ENCODE measurements at places on chromosomes 12 and 14.

DNA sequence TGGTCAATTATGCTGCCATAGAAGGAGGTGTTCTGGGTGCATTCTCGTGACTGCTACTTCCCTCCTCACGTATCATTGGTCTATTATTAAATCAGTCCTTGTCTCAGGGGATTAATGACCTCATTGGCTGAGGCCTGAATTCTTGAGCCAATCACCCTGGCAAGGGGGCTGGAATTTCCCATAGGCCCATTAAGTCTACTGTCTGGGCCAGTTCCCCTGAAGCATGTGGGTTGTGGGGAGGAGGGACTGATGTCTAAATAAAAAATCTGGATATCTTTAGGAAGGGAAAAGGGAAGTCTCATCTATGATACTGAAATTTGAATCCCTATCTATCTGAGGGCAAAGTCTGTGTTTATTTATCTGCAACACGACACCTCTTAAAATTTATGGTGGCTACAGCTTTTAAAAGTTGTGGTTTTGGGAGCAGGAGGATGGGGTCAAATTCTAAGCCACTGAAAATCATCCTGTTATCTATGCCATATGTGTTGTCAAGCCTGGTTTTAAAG, 71.9 kb downstream of the DYRK2 start:
- DNase-seq = no peak

- DNase-seq = peak; percentile 50
Observed at GRCh38 chr12:104733717-104734175, 224.3 kb downstream of the SLC41A2 start.

- DNase-seq = no peak
Observed at GRCh38 chr14:42241101-42241500, 634.4 kb downstream of the LRFN5 start.

- no peak for DNase-seq
Observed at GRCh38 chr12:117499759-117500485, 138.5 kb upstream of the NOS1 start.

GRCh38 chr14:93759719-93760307, 28.5 kb downstream of the PRIMA1 start:
- peak; percentile 95 for DNase-seq

DNA sequence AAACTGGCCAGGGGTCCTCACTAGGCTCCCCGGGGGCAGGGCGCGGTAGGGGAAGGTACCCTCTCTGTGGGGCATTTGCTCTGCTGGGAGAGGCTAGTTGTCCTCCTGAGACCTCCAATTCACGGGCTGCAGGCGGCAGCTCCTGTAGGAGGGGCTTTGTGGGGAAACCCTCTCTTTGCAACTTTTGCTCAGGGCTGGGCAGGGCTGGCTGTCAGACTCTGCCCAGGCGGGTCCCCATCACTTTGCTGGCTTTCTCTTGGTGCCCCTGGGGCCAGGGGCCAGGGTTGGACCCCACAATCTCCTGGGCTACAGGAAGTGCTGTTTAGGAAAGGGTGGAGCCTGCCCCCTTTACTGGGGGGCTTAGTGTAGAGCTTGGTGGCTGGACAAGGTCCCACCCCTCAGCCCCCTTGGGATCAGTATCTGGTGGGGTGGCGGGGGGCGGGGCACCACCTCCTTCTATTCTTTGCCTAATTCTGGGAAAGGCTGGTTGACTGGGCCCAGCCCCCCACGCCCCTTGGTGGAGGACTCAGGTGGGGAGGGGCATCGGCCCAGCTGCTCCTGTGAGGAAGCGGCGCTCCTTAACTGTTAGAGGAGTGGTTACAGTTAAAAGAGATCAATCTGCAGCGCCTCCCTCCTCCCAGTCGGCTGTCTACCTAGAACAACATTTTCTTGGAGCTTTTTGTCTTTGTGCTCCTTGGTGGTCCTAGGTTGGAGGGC, 918.7 kb downstream of the AACS start:
- no peak for DNase-seq

DNA sequence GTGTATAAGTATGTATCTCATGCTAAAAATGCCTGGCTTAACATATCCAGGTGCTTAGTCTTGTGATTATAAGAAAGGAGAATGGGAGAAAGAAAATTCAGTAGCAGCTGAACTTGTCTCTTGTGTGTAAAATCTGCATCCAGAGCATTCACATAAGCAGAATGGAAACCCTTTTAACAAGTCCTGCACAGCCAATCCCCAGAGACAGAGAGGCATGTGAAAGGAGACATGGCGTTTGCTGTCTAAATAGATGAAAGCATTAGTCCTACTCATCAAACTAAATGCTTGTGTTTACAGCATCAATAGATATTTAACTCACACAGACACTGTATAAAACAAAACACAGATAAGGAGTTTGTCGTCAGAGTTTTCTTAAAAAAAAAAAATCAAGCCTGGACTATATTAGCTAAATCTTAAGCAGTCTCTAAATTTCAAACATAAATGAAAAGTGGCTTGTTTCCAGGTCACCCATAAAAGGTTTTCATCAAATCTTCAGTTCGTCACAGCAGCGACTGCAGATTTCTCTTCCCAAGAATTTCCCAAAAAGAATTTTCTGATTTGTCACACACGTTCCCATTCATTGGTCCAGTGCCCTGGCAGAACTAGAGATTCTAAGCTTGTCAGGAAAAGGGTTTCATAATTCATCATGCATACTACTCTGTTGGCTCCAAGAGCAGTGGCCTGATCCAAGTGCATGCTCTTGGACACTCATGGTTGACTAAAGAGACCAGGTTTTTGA, 249.2 kb downstream of the BTG1 start:
- no peak for DNase-seq

GRCh38 chr14:90204516-90204915, 51.8 kb upstream of the PSMC1 start:
- DNase-seq = no peak

GRCh38 chr14:23172096-23172495, 11.4 kb downstream of the SLC7A8 start:
- no peak for DNase-seq

GRCh38 chr14:74566174-74567141, 45.6 kb downstream of the LTBP2 start:
- DNase-seq = no peak

DNA sequence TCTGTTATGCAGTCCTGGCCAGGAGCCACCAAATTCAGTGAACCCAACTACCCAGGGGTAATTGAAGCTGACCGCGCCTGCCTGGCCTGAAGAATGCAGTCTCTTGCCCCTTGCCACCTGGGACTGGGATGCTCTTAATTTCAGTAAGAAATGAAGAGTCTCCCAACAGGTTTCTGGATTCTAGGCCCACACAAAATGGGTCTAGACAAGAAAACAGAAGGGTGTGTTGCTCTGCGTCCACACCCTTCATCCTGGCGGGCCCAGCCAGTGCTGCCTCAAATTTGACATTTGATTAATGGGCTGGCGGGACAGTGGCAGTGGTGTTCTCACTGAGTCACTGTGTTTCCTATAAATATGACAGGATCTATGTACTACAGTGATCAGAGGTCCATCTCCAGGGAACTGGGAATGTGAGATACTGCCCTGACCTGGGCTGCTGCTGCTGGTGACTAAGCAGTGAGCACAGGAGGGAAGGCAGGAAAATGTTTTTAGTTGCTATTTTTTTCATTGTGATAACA, 6.5 kb downstream of the TMEM253 start:
- DNase-seq = no peak

All from common myeloid progenitor, CD34-positive (primary cell).